GM04504 (cell line): ENCODE measurements at places on chromosomes 2 and 18.

- DNase-seq = no peak
Observed at GRCh38 chr2:95274291-95275150, at the start of gene PROM2. PROM2 (plus strand) TSS chr2:95274449; CDS start chr2:95274586, 137 bp downstream.

DNA sequence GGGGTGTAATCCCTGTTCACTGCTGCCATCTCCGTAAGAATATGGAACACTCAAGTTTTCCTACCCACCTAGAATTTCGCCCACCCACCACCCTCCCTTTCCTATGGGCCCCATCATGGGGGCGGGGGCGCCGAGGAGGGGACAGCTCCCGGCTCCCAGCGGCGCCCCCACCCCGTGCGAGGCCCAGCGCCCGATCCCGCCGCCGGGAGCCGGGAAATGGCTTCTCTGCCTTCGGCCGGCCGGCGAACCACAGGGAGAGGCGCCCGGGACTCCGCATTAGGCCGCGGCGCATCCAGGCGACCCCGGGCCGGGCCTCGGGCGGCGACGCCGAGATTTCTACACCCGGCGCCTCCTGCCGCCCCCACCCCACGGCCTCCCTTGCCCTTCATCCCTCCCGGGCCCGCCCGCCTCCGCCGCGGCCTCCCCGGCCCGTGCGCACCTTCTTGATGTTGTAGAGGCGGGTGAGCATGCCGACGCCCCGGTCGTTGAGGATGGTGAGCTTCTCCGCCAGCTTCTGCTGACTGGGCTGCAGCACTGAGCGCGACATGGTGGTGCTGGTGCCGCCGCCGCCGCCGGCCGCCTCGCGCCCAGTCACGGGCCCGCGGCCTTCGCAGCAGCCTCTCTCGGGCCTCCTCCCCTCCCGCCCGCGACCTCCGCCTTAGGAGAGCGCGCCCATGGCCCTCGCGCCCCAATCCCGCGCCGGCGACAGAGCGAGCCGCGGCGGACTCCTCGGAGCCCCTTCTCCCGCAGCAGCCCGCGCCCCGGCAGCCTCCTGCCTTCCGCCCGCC lies 510 bp downstream of the NCKAP1 start:
- DNase-seq = no peak

GRCh38 chr2:20021405-20022009 lies 9.0 kb upstream of the MATN3 start:
- DNase-seq = no peak

DNA sequence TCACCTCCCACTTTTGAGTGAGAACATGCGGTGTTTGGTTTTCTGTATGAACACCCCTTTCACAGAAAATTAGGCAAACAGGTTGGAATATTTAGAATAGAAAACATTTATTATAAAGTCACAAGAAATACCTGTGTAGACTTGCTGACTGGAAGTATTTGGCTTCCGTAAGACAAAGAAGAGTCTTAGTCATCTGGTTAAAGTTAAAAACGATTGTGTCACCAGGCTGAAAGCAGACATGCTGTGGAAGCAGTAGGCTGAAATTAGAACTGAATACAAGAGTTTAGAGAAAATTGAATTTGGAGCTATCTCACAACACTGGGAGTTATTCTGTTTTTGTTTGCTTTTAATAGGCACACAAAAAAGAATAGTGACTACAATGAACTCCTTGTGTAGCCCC lies 16.2 kb upstream of the CLASP1 start:
- no peak for DNase-seq

GRCh38 chr2:206642075-206643025 lies at the start of gene FAM237A:
FAM237A (plus strand) TSS chr2:206642487; CDS start chr2:206644237, 1,750 bp downstream.
- DNase-seq = peak; percentile 27

GRCh38 chr18:33010149-33010548 lies 237.3 kb upstream of the KLHL14 start:
- DNase-seq = no peak

DNA sequence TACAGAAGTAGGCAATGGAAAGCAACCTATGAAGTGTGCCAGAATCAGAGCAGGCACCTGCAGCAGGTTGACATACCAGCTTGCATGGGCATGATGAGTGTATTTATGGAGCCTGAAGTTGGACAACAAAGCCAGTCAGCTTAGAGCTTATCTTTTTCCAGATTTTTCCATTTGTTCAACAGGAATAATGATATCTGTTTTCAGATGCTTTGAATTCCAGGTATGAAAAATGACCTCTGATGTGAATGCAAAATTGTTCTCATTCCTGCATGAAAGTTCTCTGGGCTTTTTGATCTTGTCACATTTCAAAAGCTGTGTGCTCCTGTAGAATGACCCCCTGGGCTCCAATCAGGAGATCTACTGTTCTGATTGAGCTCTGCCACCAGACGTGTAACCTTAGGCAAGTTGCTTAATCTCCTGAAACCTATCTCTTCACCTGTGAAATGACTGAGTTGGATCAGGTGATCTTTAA lies 38.2 kb upstream of the VIT start:
- no peak for DNase-seq

- no peak for DNase-seq
Observed at GRCh38 chr18:54742120-54742519, 86.2 kb upstream of the RAB27B start.

DNA sequence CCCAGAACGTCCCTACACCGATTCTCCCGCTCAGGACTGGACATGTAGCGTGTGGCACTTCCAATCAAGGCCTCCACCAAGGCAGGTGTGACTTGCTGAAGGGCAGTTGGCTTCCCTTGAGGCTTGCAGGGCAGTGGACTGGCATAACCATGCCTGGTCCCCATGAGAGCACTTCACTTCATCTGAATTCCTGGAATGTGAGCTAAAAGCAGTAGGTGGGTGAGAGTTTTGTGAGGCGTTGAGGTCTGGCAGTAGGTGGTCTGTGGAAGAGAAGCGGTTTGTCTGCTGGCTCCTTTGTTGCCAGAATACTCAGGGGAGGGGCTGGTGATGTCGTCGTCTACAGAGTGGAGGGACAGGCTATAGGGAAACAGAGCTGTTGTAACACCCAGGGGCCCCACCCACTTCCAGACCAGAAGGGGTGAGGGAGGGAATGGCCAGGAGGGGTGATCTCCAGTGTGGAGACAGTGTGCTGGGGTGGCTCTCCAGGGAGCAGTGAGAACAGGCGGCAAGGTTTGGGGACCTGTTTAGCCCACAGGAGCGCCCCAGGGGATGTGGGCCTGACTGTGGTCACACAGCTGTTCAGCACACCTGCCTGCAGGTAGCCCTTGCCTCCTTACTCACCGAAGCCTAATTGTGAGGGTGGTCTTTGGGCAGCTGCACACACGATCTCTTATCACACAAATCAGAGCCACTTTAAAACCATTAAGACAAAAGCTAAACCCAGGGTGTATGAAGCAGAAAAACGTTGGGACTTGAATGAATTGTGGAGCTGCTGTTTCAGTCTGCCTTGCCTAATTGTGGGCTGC lies 21.5 kb upstream of the ALKAL2 start:
- DNase-seq = no peak

- DNase-seq = peak; percentile 21
Observed at GRCh38 chr2:177334940-177335543, 57.5 kb upstream of the AGPS start.

- DNase-seq = peak; percentile 94
Observed at GRCh38 chr2:19819097-19820065, 82.4 kb downstream of the TTC32 start.

DNA sequence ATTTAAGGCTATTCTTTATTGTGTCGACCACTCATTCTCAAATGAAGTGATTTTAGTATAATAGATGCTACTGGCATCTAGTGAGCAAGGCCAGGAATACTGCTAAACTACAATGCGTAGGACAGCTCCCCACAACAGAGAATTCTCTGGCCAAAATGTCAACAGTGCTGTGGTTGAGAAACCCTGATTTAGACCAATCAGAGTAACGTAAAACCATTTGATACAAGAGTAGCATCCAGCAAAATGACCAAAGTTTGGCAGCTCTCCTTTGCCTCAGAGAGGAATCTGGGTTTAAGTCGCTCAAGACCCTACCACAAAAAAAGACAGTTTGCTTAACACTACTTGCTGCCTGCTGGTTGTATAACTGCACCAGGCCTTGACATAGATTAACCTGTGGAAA lies 37.0 kb upstream of the TTN start:
- no peak for DNase-seq

DNA sequence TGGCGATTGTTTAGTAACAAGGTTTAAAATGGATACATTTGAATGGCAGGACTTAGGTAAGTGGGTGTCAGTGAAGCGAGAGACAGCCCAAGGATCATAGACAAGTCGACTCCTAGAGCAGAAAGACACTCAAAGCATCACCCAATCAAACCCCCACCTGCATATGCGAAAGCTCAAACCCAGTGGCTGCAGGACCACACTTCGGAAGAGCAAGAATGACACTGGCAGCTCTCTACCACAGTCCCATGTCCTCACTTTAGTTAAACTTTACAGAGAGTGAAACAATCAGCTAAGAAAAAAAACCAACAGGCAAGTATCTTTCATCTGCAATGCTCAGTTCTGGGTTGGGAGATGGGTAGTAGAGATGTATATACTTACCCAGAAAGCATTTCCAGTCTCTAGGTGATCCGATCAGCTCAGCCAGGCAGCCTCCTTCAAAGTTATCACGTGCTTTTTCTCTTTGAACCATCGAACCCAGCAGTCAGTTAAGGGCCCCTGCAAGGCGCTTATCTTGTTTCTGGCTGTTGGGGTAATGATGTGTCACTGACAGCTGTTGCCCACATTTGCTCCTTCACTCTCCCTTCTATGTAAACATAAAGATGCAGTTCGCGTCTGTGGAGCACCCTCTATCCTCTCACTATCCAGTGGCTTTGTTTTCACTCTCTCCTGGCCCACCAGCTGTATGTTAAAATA lies 357.5 kb upstream of the ID2 start:
- DNase-seq = no peak

- DNase-seq = no peak
Observed at GRCh38 chr2:33782395-33783230, 183.5 kb upstream of the FAM98A start.

GRCh38 chr18:7871560-7872456 lies 304.7 kb downstream of the PTPRM start:
- no peak for DNase-seq

DNA sequence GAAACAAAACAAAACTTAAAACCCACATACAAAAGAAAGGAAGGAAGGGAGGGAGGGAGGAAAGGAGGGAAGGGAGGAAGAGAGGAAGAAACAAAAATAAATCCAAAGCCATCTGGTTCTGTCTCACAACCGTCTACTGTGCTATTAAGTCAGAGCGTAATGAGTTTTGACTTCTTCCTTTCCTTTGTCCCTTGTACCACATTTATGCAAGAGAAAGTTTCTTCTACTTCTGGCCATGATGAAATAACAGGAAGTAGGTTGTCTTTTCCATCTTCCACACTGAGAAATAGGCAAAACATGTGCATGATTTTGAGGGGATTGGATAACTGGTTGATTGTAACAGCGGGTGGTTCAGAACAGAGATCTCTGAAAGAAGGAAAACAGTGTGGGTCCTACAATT lies 121.4 kb downstream of the CTAGE1 start:
- DNase-seq = no peak

GRCh38 chr2:74822771-74823566 lies 11.0 kb upstream of the HK2 start:
- no peak for DNase-seq

DNA sequence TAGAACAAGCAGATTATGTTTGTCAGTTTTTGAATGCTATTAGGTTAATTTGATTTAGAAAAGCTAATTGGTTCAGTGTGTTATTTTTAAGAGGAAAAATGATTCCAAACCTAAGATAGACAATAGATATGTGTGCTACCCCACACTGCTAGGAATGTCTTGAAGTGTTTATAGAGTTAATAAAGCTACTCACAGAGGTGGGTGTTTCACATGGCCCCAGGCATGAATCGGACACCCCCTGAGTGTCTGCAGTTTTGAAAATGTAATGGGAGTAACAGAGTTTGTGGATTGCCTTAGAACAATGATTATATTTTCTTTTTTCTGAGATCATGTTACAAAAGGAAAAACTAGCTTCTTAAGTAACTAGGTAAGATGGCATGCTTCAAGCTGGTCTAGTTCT lies 348.3 kb downstream of the ADCYAP1 start:
- no peak for DNase-seq

GRCh38 chr2:187210726-187211125 lies 237.3 kb downstream of the CALCRL start:
- no peak for DNase-seq

DNA sequence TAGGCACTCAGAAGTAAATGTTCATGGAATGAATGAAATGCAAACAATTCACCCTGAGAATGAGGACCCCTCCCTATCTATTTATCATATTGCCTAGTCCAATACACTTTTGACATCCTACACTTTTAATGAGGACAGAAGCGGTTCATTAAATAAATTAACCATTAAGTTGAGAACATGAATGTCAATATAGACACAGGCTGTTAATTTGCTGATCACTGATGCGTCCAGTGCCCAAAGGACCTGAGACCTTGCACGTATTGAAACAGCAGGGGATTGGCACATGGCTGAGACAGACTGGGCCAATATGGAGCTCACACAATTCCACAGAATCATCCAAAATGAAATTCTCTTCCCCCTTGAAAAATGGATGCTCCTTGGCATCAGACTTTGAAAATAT lies 430.0 kb downstream of the SLC4A3 start:
- DNase-seq = no peak
